ENCODE measurements at places on chromosomes 12 and 14. TPM values are rescaled to one million over a fixed set of nuclear protein-coding genes. Genes with fewer than 3 reads are reported as not detected.

Gene SLCO1C1
- 2.6 TPM for total RNA-seq

Gene TEX52
- total RNA-seq, result not detected

Gene PRKD1
- 18.0 TPM for total RNA-seq

Gene GLT8D2
- total RNA-seq, result 82.5 TPM

Gene CAPS2
- total RNA-seq, result 15.9 TPM

Gene VRK1
- 28.1 TPM for total RNA-seq

Gene CSRP2
- 3.0 TPM for total RNA-seq

Gene ATL1
- 4.4 TPM for total RNA-seq

Gene KRT82
- total RNA-seq, result not detected

Gene CCDC175
- total RNA-seq, result not detected

Measured in aortic smooth muscle cell (primary cell).